NCI-H748 treated with DMSO at 0.1 percent for 48 hours (cell line): ENCODE measurements at places on chromosomes 2 and 18.

DNA sequence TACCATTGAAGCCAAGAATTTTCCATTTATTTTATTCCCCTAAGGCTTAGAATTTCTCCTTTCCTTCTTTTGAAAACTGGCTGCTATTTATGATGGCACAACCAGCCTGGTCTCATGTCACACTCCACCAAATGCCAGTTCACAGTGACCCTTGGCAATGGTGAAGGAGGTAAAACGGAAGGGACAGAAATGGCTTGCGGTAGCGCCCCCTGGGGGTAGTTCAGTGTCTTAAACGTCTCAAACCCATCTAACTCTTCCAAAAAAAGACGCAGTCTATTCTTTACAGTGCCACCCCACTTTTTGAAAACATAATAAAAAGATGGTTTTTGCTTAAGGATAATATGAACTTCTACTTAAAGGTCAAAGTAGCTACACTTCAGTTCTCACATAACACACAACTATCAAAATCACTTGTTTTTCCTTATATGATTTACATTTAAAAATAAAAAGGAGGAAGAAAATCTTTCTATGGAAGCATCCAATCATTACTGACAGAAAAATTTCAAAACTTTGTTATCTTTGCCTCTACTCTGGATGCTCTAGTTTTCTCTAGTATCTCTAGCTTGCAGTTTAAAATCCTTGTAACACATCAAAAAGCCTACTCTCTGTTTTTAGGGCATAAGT is 28.0 kb downstream of the PNO1 start:
- DNase-seq = peak; percentile 8

GRCh38 chr2:205892665-205893259 is 193.2 kb downstream of the INO80D start:
- DNase-seq = no peak

- no peak for DNase-seq
These were observed 49.2 kb downstream of the CLASP1 start for GRCh38 chr2:121599963-121600651.

DNA sequence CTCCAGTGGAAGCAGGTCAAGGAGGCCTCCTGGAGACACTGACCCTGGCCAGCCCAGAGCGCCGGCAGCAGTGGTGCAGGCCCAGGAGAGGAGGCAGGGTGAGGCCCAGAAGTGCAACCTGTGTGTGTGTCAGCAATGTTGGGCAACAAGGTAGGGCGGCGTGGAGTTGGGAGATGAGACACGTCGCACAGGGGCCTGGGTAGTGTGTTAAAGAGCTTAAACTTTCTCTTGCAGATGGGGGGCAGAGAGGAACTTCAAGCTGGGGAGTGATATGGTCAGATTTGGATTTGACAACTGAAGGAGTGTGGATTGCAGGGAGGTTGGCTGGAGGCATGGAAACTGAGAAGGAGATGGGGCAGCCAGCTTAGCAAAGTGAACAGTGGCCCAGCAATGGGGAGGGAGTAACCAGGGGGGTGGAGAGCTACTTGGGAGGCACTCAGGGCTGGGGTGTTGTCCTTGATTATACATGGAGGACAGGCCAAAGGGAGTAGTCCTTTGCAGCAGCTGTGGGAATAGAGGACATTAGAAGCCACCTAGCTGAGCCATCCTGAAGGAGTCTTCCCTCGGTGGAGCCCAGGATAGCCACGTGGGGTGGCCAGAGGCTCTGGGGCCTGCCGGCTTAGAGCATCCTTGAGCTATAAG is 278.6 kb upstream of the HS6ST1 start:
- no peak for DNase-seq

DNA sequence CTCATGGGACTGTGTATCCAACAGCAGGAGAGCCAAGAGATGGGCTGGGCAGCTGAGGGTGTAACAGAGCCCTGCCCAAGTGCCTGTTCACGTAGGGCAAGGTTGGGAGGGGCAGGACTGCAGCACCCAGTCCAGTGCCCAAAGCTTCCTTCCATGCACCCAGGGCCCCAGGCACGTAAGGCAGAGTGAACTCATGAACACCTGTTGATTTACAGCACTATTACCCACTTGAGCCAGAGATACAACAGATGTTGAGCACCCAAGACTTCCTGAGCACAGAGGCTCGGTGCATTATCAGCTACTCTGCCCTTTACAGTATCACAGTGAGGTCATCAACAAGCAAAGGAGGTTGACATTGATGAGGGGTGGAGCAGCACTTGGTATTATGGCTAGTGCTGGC is 50.2 kb upstream of the FHL2 start:
- no peak for DNase-seq

DNA sequence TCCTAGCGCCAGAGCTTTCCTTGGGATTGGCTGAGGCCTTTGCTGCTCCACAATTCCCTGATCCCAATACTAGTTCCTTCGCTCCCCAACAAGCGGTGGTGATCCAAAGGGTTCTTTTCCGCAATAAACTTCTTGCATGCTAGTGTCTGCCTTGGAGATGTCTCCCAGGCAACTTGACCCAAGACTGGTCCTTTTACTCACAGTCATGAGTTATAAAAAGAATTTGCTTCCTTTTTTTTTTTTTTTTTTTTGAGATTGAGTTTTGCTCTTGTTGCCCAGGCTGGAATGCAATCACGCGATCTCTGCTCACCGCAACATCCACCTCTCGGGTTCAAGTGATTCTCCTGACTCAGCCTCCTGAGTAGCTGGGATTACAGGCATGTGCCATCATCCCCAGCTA is 89.8 kb upstream of the SP3 start:
- DNase-seq = no peak

GRCh38 chr2:227884511-227884947 is 13.1 kb downstream of the DAW1 start:
- peak; percentile 8 for DNase-seq

DNA sequence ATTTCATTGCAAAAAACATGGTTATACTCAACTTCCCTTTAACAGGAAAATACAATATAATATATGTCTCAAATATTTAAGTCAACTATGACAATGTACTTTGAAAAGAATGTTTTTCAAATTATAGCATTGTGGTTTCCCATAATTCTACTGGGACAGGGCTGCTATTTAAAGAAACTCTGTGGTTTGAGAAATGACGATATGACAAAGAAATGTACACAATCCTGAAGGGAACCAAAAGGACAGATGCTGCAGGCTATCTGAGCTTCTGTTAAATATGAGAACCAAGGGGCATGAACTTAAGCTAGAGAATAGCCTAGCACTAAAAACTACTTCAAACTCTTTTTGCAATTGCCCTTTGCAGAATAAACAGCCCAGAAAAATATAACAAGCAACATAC is 415.9 kb downstream of the GRB14 start:
- no peak for DNase-seq

- DNase-seq = no peak
These were observed 30.0 kb downstream of the DSEL start for GRCh38 chr18:67486534-67486933.

DNA sequence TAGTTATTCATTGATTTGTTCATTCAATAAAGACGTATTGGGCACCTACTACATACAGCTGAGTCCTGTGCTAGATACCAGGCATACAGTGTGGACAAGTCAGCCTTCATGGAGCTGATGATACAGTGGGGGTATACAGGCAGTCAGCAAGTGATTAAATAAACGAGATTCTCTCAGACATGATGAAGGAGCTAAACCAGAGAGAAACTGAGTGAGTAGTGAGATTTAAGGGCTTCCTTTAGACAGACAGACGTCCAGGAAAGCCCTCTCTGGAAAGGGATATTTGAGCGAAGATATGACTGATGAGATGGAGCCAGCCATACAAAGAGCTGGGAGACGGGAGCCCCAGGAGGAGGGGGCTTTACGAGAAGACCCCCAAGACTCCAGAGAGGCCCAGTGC is 122.6 kb upstream of the MYCN start:
- DNase-seq = no peak

- no peak for DNase-seq
These were observed 467.3 kb upstream of the ETAA1 start for GRCh38 chr2:66929632-66930338.

GRCh38 chr2:40032650-40033319 is 253.7 kb upstream of the THUMPD2 start:
- no peak for DNase-seq

DNA sequence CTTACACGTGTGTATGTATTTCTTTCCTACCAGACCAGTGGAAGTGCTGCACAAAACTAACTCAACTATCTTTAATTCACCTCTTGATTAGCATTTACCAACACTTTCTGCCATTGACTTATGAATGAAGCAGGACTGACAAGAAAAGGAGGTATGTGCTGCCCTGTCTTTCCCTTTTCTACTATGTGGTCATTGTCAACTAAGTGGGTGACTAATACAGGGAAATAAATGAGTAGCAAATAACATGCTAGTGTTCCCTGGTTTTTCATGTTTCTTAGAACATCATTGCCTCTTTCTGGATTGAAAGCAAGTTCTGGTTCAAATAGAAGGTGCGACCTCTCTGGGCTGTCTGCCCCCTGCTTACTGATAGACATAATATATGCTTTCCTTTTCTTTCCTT is 58.0 kb downstream of the LINC00305 start:
- DNase-seq = no peak

DNA sequence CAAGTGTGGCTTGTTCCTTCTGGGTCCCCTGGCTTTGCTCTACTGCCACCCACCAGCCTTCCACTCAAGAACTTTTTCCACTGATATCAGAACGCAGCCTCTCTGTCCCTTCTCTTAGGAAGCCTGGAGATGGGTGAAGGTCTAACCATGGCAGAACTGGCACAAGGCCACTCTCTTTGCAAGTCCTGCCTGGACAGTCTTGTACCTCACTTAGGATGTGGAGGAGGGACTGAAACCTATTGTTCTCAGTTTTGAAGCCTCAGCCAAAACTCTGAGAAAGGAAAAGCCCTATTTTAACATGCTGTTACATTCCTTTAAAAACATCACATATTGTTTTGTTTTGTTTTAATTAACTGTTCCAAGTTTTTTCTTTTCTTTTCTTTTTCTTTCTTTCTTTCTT is 58.9 kb upstream of the NCOA1 start:
- no peak for DNase-seq

DNA sequence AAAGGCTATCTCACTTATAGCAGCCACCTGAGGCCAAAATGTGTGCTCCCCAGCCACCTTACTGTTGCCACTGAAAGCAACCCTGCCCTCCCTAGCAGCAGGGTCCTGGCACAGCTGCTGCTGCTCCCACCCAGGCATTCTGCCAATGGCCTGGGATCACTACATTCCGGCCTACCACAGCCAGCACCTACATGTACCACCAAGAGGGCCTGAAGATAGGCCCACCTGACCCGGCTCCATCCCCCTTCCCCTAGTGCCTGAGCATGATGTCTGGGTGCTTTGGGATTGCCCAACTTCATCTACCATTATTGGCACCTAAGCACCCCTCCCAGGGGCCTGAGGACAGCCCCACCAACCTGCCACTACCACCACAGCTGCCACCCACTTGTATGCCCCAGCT is 34.6 kb upstream of the PAX3 start:
- DNase-seq = no peak

- DNase-seq = no peak
These were observed 82.4 kb downstream of the TTC32 start for GRCh38 chr2:19819097-19820065.

DNA sequence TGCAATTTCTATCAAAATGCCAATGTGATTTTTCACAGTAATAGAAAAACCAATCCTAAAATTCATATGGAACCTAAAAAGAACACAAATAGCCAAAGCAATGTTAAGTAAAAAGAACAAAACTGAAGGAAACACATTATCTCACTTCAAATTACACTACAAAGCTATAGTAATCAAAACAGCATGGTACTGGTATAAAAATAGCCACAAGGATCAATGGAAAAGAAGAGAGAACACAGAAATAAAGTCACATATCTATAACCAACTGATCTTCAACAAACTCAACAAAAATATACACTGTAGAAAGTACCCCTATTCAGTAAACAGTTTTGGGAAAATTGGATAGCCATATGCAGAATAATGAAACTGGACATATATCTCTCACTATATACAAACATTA is 252.2 kb upstream of the CYP26B1 start:
- no peak for DNase-seq

DNA sequence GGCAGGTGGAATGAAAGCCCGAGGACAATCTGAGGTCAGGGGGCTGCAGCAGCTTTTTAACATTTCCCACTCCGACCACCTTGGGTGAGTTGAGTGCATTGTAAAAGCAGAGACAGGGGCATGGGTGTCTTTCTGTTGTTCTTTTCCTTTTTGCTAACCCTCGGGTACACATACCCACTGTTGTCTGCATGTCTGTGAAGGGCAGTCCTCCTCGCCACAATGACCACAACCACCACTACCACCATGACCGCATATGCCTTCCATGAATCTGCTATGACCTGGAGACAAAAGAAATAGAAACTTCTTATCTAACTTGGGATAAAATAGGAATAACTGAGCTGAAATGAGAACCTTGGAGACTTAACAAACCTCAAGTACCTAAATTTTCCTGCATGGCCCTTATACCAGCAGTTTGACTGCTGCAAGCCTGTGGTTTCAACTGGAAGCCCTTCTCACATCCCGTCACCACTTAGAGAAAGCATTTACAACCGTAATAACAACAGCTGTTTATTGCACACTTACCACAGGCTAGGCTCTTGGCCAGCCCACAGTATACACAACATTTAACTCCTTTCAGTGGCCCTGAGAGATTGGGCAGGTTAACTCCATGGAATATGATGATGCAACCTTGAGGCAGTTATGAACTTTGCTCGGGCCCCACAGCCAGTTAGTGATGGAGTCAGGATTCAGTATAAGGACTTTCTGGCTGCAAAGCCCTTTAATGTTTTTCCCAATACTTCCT is 80.3 kb downstream of the GYPC start:
- DNase-seq = no peak

DNA sequence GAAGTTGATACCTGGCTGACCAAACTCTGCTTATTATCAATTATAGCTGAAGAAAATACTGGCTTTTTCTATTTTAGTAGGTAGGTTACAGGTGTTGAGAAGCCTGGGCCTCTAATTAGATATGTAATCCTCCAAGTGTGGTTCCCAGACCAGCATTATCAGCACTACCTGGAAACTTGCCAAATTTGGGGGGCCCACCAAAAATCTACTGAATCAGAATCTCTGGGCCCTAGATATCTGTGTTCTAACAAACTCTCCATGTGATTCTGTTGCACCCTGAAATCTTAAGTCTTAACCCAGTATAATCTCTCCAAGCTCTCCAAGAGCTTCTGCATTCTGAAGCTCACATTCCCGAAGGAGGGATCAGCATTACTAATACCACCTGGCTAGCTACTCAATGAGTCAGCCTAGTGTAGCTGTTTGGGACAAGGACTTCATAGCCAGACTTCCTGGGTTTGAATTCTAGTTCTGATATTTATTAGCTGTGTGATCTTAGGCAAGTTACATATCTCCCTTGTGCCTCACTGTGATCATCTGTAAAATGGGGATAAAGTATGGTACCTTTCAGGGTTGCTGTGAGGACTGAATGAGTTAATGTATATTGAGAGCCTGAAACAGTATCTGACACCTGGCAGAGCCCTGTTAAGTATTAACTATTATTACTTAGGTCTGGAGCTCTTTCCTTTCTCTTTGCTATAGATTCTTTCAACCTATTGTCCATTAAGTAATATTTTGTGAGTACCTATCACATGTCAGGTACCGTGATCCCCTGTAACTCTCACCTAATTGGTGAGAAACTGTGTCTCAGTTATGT is 94.1 kb upstream of the CD302 start:
- DNase-seq = no peak
